ENCODE measurements at places on chromosomes 4 and X.

DNA sequence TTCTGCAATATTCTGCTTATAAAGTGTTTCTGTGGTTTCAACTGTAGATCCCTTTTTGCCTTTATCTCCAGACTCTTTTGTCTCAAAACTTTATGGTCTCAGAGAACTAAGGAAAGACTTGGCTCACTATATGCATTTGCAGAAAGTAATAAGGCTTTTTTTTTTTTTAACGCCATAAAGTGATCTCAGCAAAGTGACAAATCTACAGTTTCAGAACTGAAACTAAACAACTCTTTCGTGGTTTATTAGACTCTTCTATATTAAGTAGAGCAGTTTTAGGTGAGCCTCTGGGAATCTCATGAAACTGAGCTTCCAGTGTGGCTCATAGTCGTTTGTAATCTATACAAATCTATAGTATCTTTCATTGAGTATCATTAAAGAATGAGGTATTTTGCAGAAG, 15.3 kb downstream of the ATP7A start:
- DNase-seq, result no peak

- peak; percentile 39 for DNase-seq
These were observed 112.9 kb upstream of the AGA start for GRCh38 chr4:177555007-177555574.

DNA sequence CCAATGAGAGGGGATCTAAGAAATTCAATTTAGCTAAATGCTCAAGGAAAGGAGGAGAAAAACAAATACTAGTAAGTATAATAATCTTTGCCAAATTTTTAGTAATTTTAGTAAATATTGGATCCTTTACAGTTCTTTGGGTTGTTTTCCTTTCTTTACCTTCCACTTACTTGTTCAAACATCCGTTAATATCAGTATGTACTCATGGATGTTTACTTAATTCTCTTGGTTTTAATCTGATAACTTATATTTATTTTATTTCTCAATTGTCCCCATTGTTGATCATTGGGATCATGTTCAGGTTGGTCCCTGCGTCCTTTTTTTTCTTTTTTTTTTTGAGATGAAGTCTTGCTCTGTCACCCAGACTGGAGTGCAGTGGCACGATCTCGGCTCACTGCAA, 46.9 kb downstream of the SPIN2B start:
- no peak for DNase-seq

DNA sequence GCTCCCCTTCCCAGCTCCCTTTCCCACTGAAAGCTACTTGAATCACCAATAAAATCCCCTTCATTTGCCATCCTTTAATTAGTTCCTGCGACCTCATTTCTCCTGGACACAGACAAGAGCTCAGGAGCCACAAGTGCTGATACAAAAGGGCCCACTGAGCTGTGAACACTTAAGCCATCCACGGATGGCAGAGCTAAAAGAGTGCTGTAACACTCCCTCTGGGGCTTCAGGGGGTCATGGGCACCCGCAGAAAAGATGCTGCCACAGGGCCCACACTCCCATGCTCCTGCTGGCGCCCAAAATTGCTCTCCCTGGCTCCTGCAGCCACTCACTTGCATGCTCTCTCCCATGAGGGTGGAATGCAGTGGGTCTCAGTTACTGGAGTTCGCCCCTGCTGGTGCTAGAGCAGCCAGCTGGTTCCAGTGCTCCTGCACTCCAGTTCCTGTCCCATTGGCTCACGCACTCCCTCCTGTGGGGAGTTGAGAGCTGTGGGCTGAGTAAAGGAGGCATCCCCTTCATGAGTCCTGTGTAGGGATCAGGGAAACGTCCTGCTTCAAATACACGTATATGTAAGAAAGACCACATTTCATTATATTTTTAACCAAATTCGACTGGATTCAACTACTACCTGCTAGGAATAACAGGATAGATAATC, 1291.0 kb downstream of the ARAP2 start:
- DNase-seq, result no peak

GRCh38 chr4:79357365-79357764, 31.5 kb upstream of the NAA11 start:
- no peak for DNase-seq

DNA sequence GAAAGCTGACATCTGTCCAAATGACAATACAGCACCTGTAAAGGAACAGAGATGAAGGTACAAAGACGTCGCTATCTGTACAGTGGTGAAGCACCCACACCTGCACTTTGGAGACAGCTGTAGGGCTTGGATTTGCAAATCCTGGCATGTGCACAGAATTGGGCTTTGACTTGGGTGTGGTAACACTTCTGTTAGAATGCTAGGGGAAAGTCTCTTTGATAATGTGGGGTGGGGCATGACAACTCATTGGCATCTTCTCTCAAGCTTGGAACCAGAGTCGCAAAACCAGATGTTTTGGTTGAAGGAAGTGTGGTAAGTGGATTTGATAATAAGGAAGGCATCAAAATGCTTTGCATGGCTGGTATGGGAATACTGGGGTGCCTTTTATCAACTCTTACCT, 55.5 kb downstream of the VCX3B start:
- no peak for DNase-seq

GRCh38 chrX:26295425-26295824, 79.5 kb downstream of the MAGEB5 start:
- DNase-seq, result no peak

DNA sequence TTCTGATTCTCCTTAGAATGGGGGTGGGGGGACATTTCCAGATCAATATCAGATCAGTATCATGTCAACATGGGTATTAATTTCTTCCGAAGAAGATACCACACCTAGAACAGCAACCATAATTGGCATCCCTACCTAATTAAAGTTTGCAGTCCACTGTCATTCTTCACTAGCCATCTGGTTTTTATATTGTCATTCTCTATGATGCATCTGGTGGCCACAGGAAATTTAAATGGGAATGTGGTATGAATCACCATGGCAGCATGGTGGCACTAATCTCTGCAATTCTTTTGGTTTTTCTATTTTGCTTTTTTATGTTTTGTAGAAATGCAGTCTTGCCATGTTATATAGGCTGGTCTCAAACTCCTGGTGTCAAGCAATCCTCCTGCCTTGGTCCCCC, 16.6 kb upstream of the UBE2D3 start:
- DNase-seq, result no peak

GRCh38 chr4:178080312-178080711, 638.1 kb upstream of the AGA start:
- no peak for DNase-seq

DNA sequence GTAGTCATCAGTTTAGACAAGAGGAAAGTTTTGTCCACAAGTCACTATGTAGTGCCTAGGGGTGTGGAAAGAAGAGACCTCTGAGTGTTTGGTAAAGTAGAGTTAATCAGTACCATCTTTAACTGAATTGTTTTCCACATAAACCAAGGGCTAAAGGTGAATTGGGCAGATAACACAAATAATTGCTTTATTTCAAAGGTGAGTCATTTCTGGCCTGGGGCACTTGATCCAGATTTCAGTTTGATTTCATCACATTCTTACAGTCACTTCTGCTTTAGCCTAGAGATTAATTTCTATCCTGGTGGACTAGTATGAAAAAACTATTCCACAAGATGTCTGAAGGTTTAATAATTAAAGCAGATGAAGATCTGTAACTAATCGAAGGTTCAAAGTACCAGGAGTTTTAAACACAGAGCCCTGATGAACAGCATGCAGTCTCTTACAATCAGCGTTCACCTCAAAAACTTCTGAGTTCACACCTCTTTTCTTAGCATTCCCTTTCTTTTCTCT, 74.5 kb upstream of the BOD1L1 start:
- no peak for DNase-seq

- DNase-seq, result peak; percentile 96
These were observed 2.9 kb downstream of the DOK7 start for GRCh38 chr4:3465698-3466671.
